ENCODE measurements at places on chromosomes 1 and 21.

- no peak for DNase-seq
These were observed 25.4 kb downstream of the PHGDH start for GRCh38 chr1:119737040-119737682.

DNA sequence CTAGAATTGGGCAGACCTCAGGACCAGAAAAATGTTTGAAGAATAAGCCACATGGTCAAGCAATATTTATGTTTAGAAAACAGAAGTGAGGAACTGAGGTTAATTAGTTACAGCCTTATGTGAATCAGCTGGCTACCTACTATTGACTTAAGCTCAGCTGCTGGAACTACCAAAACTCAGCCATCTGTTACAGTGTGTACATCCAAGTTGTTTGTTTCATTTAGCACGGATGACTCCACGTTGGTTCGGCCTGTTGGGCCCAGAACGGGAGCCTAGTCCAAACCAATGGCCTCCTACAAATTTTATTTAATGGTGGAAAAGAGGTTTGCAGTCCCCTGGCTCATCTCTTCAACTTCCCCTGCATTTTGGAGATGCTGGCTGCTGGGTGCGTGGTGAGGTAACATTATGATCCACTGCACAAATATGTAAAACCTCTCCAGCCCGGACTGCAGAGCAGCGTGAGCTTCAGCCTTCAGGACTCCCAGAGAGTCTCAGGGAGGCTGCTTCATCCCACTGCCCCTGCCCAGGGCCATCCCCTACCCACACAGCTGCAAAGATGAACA is 143.4 kb downstream of the ZZZ3 start:
- DNase-seq: no peak

GRCh38 chr1:104868794-104869193 is 1119.1 kb downstream of the AMY1C start:
- no peak for DNase-seq

- DNase-seq: no peak
These were observed 90.0 kb downstream of the FNBP1L start for GRCh38 chr1:93537924-93538323.

DNA sequence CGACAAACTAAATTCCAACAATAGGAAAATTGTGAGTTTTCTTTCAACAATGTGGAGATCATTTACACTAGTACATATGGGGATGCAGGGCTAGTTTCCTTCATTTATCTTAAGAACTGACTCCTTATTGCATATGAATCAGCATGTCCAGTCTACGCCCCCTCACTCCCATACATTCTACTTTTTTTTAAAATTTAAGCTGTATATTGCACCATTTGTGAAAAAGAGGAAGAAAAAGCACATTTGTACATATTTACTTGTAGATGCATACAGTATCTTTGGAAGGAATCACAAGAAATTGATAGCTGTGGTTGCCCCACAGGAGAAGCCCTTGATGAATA is 15.9 kb downstream of the VPS26C start:
- DNase-seq: no peak

Data from activated T-helper 1 cell treated with Interleukin-2 at 50 U/mL for 16 hours (primary cell).